ENCODE measurements at places on chromosomes 12 and 14.

GRCh38 chr12:126752021-126752420, 1514.9 kb upstream of the TMEM132C start:
- no peak for DNase-seq

GRCh38 chr12:101581190-101581589, 13.6 kb upstream of the MYBPC1 start:
- peak; percentile 37 for DNase-seq

GRCh38 chr14:56896922-56897321, 86.6 kb upstream of the OTX2 start:
- no peak for DNase-seq

DNA sequence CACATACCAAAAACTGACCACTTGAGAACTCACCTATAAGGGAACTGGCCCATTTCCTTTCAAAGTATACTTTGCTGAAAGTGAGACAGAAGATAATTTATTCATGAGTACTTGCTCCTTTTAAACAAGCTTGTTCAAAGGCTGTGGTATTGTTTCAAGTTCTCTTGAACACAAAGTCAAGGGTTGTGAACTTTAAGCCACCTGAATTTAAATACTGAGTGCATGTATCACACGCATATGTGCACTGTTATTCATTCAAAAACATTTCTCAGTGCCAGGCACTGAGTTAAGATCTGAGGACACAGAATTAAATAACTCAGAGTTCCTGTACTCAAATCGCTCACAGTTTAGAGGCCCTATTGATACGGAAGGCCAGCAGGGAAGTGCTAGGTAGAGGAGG, 19.1 kb upstream of the LDHB start:
- no peak for DNase-seq

- DNase-seq = no peak
Measured at GRCh38 chr14:99996951-99997571, 68.2 kb upstream of the EVL start.
